Fibroblast of lung (primary cell): ENCODE measurements at places on chromosomes 5 and 9.

DNA sequence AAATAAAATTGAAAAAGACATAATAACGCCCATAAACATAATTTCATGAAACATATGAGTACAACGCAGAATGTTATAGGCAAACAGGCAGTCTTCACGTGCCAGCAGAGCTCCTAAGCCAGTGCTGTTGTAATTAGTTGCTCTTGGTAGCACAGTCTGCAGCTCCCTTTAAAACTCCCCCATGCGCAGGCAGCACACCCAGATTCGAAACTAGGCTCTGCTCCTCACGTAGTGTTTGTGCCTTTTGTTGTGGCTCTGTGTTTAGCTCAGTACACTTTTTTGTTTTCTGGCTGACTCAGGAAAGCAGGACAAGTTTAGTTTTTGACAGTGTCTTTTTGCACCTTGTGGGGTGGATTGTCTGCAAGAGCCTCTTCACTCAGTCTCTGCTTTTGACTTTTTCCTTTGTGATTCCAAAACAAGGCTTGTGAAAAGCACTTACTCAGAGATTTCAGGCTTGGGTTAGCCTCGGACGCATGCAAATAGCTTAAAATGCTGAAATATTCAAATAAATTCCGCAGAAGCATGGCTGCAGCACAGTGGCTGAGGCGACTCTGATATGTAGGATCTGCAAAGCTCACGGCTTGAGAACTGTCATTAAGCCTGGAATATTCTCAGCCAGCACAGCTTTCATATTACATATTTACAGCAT, 113.6 kb downstream of the IRX1 start:
- no peaks in the 10 kb centered on the region for H3K4me1 ChIP-seq
- no peaks in the 10 kb centered on the region for H3K36me3 ChIP-seq
- no peak for DNase-seq
- H3K27me3 ChIP-seq: no peaks in the 10 kb centered on the region
- no peak overlapping the region for H3K27ac ChIP-seq

DNA sequence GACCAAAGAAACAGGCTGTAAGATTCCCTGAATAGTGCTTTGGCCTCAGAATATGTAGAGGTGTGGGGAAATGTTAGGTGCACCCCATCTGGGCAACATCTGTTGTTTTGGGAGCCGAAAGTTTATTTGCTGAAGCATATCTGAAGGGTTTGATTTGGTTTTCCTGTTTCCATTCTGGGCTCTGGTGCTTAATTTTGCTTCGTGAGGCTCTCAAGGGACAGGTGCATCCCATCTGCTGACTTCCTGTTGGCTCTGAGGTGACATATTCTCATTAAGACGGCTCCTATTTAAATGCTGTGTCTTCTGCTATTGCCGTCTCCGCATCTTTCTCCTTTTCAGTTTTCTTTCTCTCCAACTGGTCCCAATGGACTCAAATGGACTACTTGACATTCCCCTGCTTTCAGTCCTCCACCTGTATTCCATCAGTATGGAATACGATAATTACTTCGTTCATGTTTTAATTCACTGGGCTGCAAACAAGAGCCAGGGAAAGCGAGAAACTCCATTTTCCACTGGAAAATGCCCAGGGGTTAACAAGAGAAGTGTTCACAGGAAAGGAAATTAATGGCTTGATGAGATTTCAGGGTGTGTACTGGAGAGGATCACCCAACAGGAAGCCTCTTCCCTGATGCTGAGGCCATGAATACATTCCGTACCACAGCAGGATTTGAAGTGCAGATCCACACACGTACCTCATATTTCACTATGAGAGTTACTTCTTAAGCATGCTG, 104.0 kb downstream of the MTX3 start:
- peaks cover 2% of the 10 kb centered on the region for H3K27me3 ChIP-seq
- DNase-seq: no peak
- H3K36me3 ChIP-seq: no peaks in the 10 kb centered on the region

- no peak overlapping the region for H3K27ac ChIP-seq
- no peaks in the 10 kb centered on the region for H3K27me3 ChIP-seq
- H3K4me3 ChIP-seq: no peak overlapping the region
- H3K4me1 ChIP-seq: no peaks in the 10 kb centered on the region
Measured at GRCh38 chr5:129271308-129271707, 176.8 kb downstream of the ISOC1 start.

DNA sequence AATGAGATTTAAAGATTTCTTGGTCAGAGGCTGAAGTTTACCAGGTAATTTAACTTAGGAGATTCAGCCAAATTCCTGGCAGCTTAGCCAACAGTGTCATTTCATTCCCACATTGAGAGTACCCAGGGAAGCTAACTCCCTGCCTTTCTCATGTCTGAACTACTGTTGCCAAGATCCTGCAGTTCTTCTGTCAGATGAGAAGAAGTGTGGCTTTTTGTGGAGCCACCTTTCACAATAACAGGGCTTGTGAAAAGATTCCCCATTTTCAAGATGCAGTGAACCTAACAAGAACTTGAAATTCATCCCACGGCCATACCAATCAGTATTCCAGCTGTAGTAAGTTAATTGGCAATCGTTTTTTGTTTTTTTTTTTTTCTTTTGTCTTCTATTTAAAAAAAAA, 176.4 kb downstream of the XRCC4 start:
- no peaks in the 10 kb centered on the region for H3K36me3 ChIP-seq
- no peak overlapping the region for H3K4me3 ChIP-seq
- H3K27ac ChIP-seq: no peak overlapping the region
- H3K27me3 ChIP-seq: no peaks in the 10 kb centered on the region
- H3K4me1 ChIP-seq: no peaks in the 10 kb centered on the region

DNA sequence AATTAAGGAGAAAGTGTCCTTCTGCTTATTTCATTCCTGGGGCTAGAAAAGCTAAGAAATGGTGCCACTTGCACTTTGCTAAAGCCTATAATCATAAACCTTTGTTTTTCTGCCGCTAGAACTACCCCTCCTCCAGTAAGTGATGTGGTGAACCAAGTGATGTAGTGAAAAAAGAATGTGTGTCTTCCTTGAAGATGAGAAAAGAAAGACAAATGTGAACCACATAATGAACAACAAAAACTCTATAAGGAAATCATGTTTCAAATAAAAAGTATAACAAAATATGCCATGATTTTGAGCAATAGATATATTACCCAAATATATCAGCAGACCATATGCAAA, 179.0 kb upstream of the SGCD start:
- DNase-seq: no peak
- H3K4me1 ChIP-seq: peaks cover 2% of the 10 kb centered on the region
- no peaks in the 10 kb centered on the region for H3K27me3 ChIP-seq
- H3K27ac ChIP-seq: no peak overlapping the region

- H3K36me3 ChIP-seq: no peaks in the 10 kb centered on the region
- no peaks in the 10 kb centered on the region for H3K27me3 ChIP-seq
- H3K4me1 ChIP-seq: peaks cover 6% of the 10 kb centered on the region
- H3K27ac ChIP-seq: no peak overlapping the region
- no peak for DNase-seq
Measured at GRCh38 chr9:37906312-37907239, 2.6 kb upstream of the SLC25A51 start.

DNA sequence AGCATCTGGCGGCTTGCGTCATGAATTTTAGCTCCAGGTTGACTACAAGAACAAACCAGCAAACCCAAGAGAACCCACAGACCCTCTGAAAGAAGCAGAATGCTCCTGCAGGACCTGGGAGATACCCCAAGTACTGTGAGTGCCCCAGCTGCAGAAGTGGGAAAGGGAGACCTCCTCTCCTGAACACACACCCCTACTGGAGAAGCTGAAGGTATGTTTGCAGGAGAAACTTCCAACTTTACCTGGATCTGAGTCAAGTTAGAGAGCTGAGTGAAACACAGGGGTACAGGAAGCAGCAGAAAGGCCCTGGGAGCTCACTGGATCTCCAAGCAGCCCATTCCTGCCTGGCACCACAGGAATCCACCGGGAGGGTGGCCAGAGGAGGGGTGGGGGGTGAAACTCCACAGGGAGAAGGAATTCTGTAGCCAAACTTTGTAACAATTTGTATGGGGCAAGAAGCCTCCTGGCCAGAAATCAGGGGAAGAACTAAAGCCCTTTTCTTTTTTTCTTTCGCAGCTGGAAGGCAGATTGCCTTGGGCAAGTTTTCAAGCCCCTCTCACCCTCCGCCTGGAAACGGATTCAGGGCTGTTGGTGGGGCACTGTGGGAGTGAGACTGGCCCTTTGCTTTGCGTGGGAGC, 576.2 kb downstream of the BNC2 start:
- H3K36me3 ChIP-seq: no peaks in the 10 kb centered on the region
- H3K4me1 ChIP-seq: no peaks in the 10 kb centered on the region
- no peak for DNase-seq
- H3K27me3 ChIP-seq: no peaks in the 10 kb centered on the region

DNA sequence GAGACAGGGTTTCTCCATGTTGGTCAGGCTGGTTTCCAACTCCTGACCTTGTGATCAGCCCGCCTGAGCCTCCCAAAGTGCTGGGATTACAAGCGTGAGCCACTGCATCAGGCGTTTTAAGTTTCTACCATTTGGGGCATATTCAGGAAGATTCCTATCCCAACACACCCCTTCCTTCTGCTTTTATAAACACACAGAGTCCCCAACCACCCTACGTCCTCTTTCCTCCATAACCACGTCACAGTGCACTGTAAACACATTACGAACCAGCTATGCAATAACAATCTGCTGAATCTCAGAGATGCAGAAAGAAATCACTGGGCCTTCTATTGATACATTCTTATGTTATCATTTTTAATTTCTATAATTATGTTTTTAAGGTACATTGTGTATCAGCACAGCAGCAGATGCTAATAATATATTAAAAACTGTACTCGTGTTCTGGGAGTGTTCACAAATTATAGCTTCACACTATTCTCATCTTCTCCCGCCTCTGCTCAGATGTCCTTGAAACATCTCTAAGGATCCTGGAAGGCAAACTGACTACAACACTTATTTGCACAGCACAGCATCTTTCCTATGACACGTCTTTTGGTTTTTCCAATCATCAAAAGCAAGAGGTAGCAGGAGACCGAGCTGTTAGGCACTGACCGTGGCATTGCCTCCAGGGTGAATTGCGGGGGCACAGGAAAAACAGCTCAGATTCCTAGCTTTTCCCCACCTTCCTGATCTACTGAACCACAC, 60.2 kb downstream of the KCNIP1 start:
- H3K27ac ChIP-seq: no peak overlapping the region
- no peak overlapping the region for H3K4me3 ChIP-seq
- no peak for DNase-seq
- no peaks in the 10 kb centered on the region for H3K27me3 ChIP-seq
